Panc1 (cell line): ENCODE measurements at places on chromosomes 1 and 21. TPM values are rescaled to one million over a fixed set of nuclear protein-coding genes. Genes with fewer than 3 reads are reported as not detected.

Gene NKAIN1
- total RNA-seq: 1.7 TPM

- DNase-seq: no peak
These were observed 36.3 kb downstream of the ARID4B start for GRCh38 chr1:235291599-235292091.

Gene CYP4Z1
- total RNA-seq: not detected

DNA sequence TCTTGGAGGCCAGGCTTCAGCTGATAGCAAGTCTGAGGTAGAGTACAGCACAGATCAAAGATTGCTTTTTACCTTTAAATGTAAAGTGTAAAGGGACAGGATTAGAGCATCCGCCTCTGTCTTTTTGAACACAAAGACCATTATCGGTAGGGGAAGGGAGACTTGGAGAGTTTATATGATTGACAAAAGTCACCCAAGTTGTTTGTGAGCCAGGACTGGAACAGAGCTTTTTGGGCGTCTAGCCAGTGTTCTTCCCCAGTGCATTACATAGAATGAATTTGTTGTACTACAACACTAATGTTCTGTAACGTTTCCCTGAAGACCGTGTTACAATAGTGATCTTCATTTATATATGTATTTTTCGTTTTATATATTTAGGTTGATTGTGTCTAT, 9.3 kb upstream of the PIGC start:
- DNase-seq: no peak

Gene SYDE2
- 18.2 TPM for total RNA-seq

DNA sequence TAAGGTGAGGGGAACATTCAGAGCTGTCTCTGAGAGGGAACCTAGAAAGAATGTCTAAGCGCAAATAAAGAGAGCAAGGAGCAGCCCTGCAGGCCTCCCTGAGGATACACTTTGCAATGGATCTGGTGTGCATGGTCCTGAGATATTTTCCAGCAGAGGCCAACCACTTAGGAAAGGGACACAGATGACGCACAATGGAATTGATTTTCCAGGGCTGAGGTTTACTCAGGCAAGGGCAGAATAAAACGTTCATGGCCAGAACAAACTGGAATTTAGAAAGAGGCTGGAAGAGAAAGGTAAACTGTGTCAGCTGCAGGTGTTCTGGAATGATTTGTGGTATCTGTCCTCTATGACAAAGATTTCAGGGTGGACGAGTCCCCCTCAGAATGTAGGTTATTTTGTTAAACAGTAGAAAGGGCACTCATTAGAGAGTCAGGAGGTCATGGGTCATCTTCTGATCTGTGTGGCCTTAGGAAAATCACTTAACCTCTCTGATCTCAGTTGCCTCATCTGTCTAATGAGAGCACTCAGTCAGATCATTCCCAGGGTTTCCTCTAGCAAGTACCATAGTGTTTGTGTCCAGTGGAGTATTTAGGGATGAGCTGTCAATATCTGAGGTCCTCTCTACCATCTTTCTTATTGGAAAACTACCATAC, 61.8 kb upstream of the PGBD5 start:
- DNase-seq: no peak

Gene FALEC
- 1.0 TPM for total RNA-seq

- DNase-seq: no peak
These were observed 25.2 kb downstream of the CNST start for GRCh38 chr1:246591504-246591903.

- DNase-seq: no peak
These were observed 18.3 kb upstream of the SPRR5 start for GRCh38 chr1:152928671-152929070.
